ENCODE measurements at places on chromosomes 6 and 20.

DNA sequence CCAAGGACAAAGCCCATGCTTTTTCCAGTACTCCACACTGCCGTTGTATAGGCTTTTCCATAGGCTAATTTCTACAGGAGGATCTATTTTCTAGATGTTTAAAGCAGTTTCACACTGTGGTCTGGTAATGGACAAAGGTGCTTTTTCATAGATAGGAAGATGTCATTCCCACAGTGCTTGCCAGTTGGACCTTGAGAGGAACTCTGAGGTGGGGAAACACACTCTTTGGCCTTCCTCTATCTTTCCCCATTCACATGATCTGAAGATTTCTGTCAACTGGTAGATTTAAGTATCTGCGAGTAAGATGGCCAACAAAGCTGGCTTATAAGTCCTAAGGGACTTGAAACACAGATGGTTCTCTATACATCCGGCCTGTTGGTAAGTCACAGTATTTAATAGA, 477.3 kb downstream of the UTRN start:
- DNase-seq: no peak

DNA sequence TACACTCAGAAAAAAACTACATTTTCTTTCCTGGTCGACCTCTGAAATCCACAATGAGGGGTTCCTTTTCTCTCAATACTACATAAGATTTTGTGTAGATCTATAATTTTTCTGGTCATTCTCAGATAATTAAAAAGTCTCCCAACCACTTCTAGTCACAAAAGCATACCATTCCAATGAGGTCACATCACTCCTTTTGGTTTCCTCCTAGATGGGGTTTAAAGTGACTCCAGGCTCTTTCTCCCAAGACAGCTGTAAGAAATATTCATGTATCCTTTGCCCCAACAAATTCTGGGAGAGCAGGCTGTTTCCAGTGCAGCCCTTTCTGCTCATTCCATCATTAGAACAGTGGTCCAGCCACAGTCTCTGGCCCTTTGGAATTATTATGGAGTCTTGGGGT, 43.1 kb upstream of the BEND6 start:
- DNase-seq: no peak

DNA sequence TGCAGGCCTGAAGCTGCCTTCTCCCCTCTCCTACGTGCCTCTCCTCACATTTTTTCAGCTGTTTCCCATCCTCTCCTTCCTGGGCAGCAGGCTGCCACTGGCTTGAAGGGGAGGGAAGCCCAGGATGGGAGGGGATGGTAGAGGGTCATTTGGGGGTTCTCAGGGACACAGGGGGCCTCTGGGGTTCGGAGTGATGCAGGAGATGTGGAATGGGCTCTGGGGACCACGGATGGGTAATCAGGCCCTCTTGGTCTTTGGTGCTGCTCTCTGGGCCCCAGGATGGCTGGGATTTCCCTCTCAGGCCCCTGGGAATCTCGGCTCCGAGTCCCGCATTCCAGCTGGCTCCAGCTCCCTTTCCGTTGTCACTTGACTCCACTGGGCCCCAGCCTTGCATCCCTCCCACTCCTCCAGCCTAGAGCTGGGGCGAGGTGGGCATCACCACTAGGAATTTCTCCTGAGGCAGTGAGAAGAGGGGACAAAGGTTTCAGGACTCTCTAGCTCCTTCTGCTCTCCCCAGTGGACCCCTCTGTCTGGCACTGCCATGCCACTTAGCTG, 2.0 kb upstream of the DDR1 start:
- no peak for DNase-seq

DNA sequence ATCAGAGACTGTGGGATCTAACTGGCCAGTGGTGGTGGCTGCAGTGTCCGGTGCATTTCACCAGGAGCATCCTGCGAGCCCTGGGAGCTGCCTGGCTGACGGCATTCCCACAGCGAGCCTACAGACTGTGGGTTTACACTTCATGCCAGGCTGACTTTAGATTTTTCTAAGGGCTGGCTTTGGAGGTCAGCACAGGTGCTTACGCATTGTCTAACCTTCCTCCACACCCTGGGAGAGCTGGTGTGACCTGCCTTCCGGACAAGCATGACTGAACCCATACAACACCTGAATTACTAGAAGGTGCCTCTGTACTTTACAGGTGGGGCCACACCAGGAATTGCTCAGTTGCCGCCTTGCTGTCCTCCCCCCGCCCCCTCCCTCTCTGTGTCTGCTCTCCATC, 96.2 kb downstream of the RREB1 start:
- DNase-seq: no peak

- no peak for DNase-seq
Observed at GRCh38 chr20:41696428-41696827, 78.3 kb upstream of the CHD6 start.

DNA sequence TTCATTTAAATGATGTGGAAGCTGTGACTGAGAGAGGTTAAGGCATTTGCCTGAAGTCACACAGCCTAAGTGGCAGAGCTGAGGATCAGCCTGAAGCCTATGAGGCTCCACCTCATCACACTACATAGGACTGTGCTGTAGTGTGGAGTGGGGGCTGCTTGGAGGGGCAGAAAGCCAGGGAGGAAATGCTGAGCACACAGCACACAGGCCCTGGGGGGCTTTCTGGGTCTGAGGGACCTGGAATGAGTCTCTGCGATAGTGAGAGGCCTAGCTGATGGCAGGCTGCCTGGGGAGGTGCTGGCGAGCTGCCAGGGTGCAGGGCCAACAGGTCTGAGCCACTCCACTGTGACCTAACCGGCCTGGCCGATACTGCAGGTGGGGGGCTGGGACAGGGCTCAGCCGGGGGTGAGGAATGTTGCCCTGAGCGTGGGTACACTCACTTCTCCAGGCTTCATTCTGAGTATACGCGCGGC, 2.2 kb upstream of the ARHGAP40 start:
- no peak for DNase-seq

DNA sequence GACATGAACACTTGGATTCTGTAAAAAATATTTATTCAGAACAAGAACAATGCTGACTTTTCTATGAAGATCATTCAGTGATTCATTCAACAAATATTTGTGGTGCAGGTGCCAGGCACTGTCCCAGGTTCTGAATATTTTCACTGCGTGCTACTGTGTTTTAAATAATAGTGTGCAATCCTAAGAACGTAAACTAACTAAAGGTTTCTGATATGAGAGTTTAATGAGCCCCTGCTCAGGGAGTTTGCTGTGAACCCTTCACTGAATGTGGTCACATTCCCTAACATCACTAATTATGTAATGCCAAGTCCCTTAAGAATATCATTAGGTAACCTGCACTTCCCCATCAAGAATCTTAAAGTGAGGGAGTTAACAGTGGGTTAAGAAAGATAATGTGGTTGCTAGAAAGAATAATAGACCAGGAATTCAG, 1.7 kb upstream of the TMEM170B start:
- DNase-seq: no peak

DNA sequence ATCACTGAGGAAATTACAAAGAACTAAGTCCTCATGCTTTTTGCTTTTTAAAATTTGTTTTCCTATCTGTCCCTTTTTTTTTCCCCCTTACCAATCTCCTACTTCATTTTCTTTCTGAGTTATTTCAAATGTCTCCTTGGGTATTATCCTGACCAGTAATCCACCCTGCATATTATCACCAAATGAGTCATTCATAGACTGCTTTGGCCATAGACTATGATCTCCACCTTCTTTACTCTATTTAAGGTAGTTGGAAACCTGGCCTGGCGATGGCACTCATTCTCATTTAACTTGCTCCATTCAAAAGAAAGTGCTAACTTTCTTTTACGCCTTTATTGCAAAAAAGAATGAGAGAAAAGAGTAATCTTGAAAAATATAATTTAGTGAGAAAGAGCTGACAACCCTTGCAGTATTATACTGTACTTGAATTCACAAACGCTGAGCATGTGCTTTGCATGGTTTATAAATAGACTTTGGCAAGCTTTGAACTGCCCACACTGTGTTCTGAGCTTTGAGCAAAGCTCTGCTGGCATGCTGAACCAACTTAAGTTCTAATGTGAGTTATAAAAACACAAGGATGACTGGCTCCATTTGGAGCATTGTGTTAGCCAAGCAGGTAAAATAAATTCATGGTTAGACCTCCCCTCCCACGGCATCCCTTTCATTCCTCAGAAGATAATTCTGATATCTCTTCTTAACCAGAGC, 198.9 kb downstream of the NKAIN2 start:
- no peak for DNase-seq

DNA sequence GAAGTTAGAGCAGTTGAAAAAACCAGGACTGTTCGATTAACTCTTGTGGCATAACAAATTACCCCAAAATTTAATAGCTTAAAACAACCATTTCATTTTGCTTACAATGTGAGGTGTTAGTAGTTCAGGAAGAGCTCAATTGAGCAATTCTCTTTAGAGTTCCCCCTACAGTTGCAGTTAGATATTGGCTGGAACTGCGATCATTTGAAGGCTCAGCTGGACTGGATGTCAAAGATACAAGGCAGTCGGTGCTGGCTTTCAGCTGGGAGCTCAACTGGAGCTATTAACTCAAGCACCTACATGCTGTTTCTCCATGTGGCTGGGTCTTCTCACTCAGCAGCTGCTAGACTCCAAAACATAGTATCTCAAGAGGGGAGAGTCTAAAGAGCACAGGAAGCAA, 96.0 kb upstream of the LOC128125822 start:
- DNase-seq: no peak

- DNase-seq: no peak
Observed at GRCh38 chr6:84685983-84686584, 78.3 kb downstream of the TBX18 start.

DNA sequence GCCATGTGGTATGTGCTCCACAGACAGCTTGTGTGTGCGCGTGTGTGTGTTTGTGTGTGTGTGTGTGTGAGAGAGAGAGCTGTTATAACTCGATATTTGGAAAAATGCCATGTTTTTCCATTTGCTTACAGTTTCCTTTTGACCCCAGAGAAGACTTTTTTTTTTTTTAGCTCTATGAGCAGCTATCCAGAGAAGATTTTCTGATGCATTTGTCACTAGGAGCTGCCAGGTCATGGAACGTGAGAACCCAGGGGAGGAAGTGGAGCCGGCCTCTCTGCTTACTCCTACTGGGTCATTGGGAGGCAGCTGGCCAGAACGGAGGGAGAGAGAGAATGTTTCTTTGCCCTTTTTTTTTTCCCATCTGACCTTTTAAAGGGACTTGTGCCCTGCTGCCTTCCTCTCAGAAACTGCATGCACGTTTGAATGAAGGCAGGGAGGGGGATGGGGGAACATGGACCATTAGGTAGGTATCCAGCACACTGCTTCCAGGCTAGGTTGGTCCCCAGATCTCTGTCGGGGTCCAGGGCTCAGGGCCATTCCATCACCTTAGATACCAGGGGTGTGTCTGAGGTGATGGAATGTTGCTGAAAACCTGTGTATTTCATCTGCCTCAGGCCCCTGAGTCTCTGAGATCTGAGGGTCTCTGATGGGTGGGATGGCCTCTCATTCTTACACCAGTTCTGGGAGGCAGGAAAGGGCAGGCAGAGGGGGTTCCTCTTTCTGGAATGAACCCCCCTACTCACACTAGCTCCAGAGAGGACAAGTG, 11.2 kb upstream of the MRPS18A start:
- DNase-seq: no peak

- no peak for DNase-seq
Observed at GRCh38 chr6:45988635-45989034, 27.0 kb downstream of the CLIC5 start.

- no peak for DNase-seq
Observed at GRCh38 chr6:42782689-42783176, 881 bp downstream of the BICRAL start.

DNA sequence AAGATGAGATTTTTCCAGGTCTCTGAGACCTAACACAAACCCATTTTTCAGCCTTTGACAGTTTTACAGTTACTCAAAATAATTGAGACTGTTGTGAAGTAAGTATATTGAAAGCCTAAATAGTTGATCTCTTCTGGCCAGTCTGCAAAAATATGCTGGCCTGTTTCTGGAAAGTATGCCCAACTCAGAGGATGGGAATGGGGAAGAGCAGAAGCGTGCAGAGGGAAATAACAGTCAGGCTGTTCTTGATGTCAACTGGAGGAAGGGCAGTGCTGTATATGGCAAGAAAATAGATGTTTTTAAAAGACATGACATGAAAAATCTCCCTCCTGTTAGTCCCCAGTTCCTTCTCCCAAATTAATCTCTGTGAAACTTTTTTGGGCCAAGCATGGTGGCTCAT, 3.8 kb downstream of the GID8 start:
- no peak for DNase-seq

GRCh38 chr20:9978397-9979004, 56.3 kb upstream of the ANKEF1 start:
- no peak for DNase-seq

DNA sequence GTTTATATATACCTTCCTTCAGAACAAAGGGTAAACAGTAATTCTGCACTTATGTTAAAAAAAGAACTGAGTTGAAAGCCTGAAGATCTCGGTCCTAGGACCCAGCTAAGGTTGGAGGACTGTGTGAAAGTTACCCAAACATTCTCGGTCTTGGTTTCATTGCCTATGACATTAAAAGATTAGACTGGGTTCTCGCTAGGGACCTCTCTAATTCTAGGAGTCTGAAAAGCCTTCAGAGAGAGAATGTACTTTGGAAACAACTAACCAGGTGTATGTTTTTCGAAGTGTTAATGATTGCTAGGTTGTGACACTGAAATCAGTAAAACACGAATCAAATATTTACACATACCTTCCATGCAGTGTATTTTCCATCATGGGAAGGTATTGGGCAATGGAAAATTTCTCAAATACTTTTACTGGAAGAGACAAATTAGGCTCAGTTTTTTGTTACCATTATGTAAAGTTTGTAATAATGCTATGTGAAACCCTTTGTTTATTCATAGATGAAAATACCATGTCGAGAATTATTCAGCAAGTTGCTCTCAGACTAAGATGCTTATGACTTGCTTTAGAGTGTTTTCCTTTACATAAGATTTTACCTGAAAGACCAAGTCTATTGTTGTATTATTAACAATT, 113.7 kb upstream of the LOC128125822 start:
- no peak for DNase-seq

- no peak for DNase-seq
Observed at GRCh38 chr6:5256952-5257351, 3.8 kb downstream of the LYRM4 start.

DNA sequence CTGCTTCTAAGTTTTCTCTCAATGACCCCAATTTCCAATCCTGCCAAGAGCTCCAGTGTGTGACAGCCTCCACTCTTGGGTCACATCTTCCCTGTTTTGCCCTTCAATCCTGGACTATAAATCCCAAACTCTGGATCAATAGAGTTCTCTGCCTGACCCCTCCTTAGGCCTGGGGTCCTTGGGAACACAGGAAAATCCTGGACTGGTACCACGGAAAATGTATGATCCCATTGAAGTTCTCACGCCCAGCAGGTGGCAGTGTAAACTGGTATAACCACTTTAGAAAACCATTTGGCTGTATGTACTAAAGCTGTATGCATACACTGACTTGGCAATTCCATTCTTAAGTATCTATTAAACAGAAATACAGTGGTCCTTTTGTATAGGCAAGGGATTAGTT, 98.0 kb downstream of the SNAP25 start:
- DNase-seq: no peak

GRCh38 chr20:63930971-63931553, 25.2 kb downstream of the UCKL1 start:
- no peak for DNase-seq

DNA sequence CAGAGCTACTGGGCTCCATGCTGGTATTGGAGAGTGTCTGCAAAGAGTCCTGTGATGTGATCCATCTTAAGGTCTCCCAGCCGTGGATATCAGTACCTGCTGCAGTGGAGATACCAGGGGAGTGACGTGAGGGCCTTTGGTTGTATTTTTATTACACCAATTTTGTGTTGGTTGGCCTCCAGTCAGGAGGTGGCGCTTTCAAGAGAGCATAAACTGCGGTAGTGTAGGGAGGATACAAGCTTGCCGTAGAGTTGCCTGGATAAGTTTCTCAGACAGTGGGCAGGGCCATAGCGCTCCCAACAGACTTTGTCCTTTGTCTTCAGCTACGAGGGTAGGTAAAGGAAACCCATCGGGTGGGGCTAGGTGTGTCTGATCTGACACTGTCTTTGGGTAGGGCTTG, 113.0 kb upstream of the CEP162 start:
- DNase-seq: no peak
